ENCODE measurements at places on chromosomes 13 and 19.
A peak's percentile ranks its signal among the peaks of the same experiment; 100 is the strongest.

GRCh38 chr19:36973021-36973843 lies 57.1 kb downstream of the ZNF568 start:
- DNase-seq = peak; percentile 68

DNA sequence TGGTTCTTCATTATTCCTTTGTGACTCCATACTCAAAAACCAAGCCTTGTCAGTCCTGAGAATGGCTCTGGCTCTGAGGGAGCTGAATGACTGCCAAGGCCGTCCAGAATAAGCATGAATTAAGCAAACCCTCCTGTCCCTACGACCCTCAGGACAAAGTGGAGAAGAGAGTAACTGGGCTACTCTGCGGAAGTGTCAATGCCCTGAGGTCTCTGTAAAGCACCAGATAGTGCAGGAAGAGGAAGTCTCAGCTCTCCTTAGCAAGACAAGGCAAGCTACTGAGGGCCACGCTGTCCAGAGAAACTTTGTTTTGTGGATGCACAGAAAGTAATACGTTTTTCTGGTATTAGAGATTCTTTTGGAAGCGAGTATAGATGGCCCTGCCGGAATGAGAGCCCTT lies 94.1 kb downstream of the RNASEH2B start:
- no peak for DNase-seq

- no peak for DNase-seq
Observed at GRCh38 chr13:105184201-105184600, 1351.3 kb downstream of the EFNB2 start.

GRCh38 chr13:78977311-78977710 lies 318.4 kb upstream of the OBI1 start:
- no peak for DNase-seq

GRCh38 chr19:50975766-50976165 lies 6.4 kb upstream of the KLK6 start:
- DNase-seq = no peak

GRCh38 chr19:51719251-51719988 lies 4.4 kb downstream of the HAS1 start:
- no peak for DNase-seq

GRCh38 chr13:97124915-97125809 lies 97.0 kb upstream of the MBNL2 start:
- DNase-seq = no peak

DNA sequence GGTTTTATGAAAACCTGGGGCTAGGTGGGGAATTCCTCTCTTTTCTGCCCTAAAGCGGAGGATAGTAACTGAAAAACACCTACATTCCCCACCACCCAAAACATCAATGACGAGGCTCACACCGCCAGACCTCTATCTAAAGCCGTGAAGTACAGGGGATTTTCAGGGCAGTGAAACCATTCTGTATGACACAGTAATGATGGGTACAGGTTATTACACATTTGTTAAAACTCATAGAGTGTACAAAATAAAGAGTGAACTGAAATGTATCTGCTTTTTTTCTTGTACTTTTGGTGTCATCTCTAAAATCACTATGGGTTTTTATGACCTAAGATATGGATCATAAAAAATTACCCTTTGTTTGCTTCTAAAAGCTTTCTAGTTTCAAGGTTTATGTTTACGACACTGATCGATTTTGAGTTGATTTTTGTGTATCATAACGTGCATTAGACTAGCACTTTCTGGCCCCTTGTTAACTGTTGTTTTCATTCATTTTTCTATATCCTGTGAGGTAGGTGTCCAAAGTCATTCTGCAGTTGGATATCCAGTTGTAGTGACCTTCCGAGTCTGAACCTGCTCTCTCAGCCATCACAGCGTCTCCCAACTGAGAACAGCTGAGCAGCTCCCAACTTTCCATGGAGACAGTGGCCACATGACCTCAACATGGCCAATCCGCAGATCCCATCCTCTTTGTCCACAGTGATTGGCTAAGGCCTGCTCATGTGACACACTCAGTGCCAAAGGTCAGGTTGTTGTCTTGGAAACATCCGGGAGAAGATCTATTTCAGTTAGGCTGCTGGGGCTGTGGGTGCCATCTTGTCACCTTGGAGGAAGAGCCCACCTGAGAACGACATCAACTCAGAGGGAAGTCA lies 10.3 kb downstream of the MBD3L2B start:
- no peak for DNase-seq

- DNase-seq = no peak
Observed at GRCh38 chr13:33052506-33053280, 36.5 kb downstream of the KL start.

GRCh38 chr19:656751-657559 lies 6.1 kb downstream of the RNF126 start:
- no peak for DNase-seq

DNA sequence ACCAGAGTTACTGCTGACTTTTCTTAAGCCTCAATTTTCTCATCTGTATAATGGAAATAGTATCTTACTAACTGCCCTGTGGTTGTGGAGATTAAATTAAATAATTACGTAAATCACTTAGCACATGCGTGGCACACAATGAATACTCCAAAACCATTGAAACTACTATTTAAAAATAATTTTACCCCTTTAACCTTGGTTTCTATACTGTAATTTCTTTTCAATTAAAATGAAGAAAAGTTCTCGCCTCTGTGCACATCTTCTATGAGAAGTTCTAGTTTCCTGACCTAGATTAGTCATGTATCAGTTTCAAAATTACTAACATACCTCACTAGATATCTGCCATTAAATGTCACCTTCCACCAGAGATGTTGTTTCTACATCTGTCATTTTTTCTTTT lies 5.7 kb downstream of the SLITRK1 start:
- no peak for DNase-seq

GRCh38 chr19:3359015-3359918 lies 7.1 kb upstream of the NFIC start:
- peak; percentile 64 for DNase-seq

GRCh38 chr19:30130356-30131122 lies 188.5 kb downstream of the URI1 start:
- no peak for DNase-seq

GRCh38 chr19:2491130-2491801 lies 15.3 kb downstream of the GADD45B start:
- DNase-seq = no peak

DNA sequence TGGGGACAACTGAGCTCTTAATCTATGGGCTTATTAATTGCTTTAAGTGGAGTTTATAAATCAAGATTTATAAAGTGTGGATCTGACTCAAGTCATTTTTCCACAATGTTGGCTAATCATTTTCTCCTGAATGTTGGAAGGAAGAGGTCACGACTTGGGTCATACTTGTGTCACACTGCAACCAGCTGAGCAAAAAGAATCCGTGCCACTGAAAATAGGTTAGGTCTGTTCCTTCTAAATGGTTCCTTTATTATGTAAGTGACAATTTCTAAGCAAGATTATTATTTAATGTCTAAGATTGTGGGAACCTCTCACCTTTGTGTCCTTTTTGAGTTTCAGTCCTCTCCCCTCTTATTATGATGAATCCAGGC lies 178.6 kb downstream of the SHISA2 start:
- no peak for DNase-seq

DNA sequence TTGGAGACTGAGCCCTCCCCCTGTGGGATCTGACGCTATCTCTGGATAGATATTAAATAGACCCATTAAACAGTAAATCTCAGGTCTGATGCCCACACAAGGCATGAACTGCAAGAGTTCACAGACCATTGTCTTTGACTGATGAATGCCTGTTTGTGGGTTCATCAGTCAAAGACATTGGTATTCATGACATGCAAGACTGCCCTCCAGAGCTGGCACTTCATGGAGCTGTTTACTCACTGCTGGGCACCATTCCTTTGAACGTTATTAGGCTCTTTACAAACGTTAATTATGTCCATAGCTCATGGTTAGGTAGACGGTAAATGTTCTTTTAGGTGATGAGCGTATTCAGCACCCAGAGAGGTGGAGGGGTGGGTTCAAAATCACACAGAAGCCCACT lies 111.8 kb upstream of the PABPC3 start:
- DNase-seq = no peak

GRCh38 chr19:19209372-19209771 lies 2.4 kb upstream of the NCAN start:
- DNase-seq = no peak

DNA sequence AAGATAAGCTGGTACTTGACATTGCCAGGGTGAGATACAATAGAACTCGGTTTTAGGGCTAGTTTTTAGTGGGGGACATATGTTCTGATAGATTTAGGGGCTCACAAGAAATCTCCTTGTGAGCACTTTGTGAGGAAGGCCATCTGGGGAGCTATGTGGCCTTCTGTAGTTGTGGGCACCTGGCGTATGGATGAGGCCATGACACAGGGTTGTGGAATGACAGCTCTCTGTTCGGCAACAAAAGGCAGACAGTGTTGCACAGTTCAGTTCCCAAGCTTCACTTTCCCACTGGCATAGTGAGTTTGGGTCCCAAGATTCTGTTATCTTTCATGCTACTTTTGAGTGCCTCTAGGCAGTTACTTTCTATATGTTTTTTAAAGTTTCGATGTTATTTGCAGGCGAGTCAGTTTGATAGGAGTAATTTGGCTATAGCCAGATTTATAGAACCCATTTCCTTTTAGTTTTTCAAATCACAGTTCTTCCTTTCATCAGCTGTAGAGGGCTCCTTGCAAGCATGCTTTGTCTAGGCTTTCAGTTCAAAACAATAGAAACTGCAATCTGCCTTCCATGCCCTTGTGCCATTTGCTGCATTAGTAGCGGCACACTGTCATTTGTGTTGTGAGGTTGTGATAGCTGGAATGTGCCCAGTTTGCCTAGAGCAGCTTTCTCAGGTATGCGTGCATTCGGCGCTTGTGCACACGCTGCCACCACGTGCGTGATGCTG lies 70.6 kb upstream of the TEX29 start:
- no peak for DNase-seq

DNA sequence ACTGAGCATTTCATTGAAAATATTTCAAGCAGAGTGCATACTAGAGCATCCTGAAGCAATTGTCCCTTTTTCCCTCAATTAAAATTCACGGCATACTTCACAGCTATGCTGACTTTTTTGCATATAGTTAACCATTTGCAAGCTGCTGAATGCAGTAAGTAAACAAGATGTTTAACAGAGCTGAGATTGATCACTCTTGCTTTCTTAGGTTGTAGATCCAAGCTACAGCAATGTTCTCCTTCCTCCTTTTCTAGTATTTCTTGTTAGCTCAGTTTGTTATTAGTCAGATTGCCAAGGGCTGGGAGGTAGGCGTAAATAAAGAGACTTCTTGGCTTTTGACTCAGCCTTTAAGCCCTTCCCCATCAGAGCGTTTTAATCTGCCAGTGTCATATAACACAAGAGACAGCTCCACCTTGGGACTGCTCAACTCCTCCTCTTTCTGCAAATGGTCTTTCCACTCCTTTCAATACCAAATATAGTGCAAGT lies at the start of gene SLITRK6:
TSS of gene SLITRK6 (minus strand) at position 323 of the 486 bp plus-strand sequence. CDS start 2,911 bp downstream, outside the sequence.
- no peak for DNase-seq

GRCh38 chr13:59641261-59641660 lies 522.5 kb downstream of the DIAPH3 start:
- no peak for DNase-seq

DNA sequence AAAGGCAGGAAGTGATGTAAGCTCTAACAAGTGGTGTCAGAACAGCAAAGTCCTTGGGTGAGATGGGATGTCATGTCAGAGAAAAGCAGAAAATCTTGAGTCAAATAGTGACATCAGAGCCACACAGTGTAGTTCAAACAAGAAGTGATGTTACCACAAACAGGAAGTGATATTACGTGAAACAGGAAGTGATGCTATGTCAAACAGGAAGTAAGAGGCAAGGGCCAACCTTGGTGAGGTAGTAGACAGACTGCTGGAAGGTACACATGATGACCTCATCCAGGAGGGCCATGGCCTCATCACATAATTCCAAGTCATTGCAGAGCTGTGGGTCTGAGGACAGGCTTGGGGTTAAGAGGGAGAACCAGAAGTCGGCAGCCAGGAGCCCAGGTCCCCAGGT lies 7.0 kb upstream of the MAMSTR start:
- DNase-seq = no peak

DNA sequence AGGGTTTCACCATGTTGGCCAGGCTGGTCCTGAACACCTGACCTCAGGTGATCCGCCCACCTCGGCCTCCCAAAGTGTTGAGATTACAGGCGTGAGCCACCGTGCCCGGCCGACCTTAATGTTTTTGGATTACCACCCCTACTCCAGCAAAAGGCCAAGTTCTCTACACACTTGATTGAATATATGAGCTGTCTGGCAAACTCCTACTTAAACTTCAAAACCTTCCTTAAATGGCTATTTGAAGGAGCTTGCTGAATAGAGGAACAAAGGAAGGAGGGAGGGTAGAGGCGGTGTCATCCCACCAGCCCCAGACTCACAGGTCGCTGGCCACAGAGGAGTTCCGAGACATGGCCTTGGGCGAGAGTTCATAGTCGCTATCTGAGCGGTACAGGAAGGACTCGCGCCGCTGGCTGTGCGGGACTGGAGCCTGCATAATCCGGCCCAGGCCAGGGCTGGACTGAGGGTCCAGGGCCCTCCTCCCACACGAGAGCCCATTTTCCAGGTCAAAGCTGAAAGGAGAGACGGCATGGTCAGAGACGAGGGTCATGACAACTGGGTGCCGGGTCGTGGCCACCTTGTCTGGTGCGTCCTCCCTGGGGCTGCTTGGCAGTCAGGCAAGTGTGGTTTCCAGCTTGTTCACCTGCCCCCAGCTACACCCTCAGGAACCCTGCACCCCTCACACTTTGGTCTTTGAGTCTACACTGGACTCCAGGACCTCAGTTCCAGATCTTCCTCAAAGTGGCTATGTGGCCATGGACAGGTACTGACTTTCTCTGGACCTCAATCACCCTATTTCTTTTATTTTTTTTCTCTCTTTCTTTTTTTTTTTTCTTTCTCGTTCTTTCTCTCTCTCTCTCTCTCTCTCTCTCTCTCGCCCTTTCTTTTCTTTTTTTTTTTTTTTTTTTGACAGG lies 4.2 kb downstream of the PDE4C start:
- DNase-seq = no peak

DNA sequence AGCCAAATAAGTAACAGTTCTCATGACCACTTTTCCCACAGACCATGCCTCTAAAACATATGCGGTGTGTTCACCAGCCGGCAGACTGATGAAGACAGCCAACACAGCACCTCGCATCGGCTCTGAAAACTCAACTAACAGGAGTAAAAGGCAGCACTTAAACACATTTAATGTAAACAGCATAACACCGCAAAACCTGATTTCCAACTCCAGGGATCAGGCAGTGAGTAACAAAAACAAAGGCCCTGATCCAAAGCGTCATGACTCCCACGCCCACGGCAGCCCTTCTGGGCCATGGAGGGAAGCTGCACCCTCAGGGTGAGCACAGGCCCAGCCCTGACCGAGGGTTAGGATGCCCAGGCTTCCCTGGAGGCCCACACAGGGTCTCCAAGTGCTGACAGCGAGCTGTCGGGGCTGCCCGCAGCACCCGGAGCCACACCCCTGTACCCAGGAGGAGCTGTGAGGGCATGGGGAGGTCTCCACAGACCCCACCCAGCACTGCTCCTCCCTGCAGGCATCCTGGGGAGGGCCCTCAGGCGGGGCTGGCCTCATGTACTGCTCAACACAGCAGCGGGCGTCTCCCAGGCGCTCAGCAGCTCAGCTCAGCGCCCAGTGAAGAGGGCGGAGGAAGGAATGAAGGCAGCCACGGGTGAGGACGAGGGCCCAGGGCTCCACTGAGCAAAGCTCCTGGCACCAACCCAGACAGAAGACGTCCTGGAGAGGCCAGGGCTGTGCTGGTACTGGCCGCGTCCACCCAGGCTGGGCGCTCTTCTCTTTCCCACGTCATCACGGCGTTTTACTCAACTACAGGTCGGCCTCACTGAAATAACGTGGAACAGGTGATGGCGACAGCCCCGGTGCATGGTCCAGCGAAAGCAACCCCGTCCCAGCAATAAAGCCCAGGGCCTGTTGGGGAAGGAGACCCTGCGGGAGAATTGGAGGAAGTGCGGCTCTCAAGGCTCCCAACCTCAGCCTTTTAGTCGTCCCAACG lies 53.7 kb downstream of the RASA3 start:
- DNase-seq = no peak

GRCh38 chr13:40272776-40273139 lies 393.7 kb downstream of the FOXO1 start:
- DNase-seq = no peak

Data from activated effector memory CD4-positive, alpha-beta T cell treated with Interleukin-2 at 50 U/mL for 16 hours (primary cell).